ENCODE measurements at places on chromosomes 1 and 21.

DNA sequence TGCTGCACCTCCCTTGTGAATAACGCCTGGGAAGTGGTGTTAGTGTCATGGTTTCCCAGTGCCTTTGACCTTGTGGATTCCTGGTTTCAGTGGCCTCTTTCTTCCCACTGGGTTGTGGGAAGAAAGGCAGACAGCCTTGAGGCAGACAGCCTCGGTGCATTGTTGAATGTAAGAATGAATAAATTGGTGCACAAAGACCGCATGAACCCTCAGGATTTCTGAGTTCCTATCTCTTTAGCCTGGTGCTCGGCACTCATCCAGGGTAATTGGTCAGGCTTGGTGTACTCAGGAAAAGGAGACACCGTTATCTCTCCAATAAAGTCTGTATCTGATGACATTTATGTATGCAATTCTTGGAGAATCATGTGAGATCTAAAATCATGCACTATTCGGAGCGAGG, 5.1 kb downstream of the ZNF362 start:
- DNase-seq, result no peak

DNA sequence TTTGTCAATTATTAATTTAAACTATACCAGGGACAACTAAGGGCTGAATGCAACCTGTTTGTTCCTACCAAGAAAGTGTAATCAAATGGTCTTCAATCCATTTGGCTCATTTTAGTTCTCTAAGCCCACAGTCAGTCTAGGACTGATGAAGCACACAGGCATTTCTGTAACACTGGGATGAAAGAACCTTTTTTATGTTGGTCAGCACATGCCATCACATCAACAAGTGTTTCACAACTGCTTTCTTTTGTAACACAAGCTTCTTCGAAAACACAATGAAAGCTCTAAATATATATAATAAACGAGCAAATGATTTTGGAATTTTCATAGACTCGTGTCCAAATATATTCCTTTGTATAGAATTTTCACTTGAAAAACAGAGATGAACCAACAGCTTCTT, 28.8 kb downstream of the HEATR1 start:
- no peak for DNase-seq

DNA sequence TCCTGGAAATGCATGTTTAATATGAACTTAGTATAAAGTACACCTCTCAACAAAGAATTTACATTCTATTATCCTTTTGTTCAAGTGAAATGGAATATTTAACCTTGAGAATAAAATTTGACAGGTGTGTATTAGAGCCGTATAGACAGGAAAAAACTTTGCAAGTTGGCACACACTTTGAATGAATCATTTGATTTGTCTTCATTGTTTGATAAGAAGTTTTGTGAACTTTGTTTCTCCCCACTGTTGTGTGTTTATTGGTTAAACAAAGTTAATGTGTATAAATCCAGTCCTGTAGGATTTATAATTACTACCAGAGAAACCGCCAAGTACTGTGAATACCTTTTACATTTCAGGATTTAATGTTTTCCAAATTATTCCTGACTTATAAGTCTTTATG, 2.0 kb downstream of the SYDE2 start:
- DNase-seq, result no peak

DNA sequence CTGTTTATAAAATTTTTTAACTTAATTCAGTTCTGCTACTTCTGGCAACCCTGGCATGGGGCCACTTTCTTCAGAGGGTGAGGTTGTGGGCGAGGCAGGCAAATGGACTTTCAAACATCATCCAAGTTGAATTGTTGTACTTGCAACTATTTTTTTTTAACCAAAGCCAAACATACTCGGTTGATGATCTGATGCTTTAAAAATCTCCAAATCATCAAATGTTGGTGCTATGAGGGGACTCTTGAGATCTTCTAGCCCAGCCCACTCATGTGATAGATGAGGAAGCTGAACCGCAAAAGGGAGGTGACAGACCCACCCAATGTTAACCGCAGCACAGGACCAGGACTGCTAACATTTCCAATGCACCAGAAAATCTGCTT, 6.7 kb downstream of the SLC1A7 start:
- no peak for DNase-seq

- no peak for DNase-seq
These were observed 2.1 kb upstream of the OBSCN start for GRCh38 chr1:228205526-228206436.

DNA sequence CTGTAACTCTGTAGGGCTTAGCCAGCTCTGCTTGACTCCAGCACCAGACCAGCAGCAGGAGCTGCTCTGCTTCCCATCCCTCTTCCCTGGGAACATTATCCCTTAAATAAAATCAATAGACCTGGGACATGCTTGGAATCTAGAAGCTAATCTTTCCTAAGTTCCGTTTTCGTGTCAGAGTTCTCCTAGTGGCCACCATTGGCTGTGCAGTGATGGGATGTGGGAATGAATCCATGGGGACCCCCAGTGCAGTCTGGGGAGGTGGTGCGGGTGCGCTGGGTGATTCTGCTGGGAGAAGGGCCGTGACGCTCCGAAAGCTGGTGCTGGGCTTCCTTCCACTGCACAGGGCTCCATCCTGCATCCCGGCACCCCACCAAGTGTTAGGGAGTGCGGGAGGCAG, 202.7 kb downstream of the CAMTA1 start:
- no peak for DNase-seq

GRCh38 chr1:13784971-13785370, 85.0 kb downstream of the PRDM2 start:
- DNase-seq, result no peak

- no peak for DNase-seq
These were observed 670 bp downstream of the CLSTN1 start for GRCh38 chr1:9822897-9823692.

DNA sequence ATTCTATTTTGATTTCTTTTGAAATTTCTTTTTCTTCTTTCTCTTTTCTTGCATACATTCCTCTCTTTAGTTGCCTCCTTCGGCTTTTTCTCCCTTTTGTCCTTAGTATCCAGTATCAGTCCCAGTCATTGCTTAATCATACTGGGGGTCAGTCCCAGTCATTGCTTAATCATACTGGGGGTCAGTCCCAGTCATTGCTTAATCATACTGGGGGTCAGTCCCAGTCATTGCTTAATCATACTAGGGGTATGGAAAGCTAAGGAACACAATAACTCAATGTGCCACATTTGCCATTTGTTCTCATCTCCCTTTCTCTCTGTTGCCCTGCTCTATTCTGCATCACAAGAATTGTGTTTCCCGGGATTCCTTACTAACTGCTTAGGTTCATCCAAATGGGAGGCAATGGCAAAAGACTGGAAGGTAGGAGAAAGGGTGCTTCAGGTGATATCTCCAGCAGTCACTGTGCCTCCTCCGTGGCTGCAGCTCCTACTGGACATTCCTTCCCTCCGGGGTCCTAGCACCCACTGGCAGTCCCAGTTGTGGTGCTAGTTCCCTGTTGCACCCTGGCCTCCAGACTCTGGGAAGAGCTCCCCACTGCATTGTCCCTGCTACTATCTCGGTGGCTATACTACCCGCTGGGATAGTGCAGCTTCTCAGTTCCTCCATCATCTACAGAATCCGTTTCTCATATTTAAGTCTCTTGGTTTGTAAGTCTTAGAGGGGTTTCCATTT, 32.6 kb upstream of the LAMC1 start:
- no peak for DNase-seq

GRCh38 chr1:44246806-44247205, 33.5 kb downstream of the DMAP1 start:
- no peak for DNase-seq

DNA sequence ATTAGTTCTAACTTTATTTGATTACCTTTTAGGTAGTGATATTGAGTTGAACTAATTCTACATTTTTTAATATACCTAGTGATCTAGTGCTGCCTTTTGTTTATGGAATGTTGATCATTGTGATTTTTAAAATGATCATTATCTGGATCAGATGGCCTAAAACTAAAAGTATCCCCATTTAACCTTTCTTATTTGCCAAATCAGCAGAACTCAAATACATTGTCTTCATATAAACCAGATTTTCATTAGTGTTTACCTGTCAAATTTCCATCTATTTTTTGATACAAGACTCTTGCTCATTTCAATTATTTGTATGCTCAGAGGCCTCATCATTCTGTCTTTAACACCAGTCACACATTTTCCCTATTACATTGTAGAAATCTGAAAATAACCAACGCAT, 441.2 kb downstream of the PTPRC start:
- no peak for DNase-seq

GRCh38 chr1:1431845-1432273, 3.6 kb upstream of the VWA1 start:
- DNase-seq, result no peak

Measured in esophagus squamous epithelium (tissue), 5 donors.